ENCODE measurements at places on chromosomes 3 and 15.

DNA sequence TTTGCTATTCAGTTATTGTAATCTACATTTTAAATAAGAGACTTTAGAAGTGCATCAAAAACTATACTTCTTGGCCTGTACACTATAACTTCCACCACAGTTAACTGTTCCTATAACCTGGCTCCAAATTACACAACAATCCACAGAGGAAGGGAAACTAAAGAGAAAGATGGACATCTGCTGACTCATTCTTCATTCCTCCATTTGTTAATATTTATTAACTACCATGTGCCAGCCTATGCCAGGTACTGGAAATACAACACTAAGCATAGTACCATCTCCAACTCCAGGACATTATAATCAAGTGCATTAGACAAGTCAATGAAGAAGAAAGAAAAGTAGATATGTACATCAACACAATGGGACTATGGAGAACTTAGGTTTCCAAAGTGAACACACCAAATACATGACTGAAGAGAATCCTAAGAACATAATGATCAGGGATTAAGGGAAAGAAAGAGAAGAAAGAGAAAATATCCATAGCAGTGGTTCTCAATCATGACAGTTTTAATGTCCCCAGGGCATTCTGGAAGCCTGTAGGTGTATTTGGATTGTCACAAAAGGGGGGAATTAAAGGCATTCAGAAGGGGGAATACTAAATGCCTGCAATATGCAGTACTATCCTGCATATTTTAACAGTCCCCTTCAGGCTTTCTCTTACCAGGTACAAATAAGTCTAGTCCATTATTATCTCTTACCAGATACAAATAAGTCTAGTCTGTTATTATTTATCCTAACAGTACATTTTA is 8.9 kb downstream of the ICE2 start:
- DNase-seq = no peak

- DNase-seq = no peak
Observed at GRCh38 chr3:187781001-187781400, 35.7 kb upstream of the BCL6 start.

GRCh38 chr3:81989274-81989673 is 227.8 kb upstream of the GBE1 start:
- no peak for DNase-seq

DNA sequence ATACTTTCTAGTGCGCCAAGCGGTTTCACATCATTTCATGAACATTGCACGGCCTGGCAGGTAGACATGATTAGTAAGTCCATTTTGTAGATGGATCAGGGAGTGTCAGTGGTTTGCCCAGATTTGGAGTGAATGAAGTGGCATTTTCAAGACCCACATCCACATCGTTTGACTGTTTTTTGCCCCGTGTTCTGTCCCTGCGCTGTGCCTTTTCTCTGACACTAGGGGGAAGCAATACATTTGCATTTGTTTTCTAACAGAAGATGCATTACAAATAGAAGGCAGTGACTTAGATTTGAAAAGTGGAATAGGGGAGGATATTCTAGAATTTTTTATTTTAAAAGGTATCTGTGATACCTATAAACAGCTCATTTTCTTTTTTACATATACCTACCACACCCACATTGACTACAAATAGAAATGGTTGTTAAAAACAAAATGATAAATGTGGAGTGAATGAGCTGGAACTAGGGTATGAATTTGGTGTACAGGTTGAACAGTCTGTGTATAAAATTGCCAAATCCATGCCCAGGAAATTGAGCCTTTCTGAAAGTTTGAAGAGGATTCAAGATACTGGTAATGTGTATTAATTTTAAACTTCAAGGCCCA is 98.0 kb downstream of the USP13 start:
- no peak for DNase-seq

DNA sequence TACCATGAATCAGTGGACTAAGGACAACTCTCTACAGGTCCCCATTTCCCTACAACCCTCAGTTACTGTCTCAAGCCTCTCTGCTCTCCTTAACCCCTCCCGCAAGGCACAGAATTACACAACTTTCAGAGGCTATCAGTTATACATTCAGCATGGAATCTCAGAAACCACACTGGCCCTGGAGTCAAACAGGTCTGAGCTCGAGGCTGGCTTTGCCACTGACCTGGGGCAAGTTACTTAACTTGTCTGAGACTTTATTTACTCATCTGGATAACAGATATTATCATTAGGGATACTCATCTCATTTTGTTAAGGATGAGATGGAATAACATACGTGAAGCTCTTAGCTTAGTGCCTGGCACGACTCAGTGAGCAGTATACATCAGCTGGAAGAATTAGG is 95.2 kb downstream of the WDR76 start:
- DNase-seq = no peak

GRCh38 chr15:49288391-49288790 is 118.3 kb downstream of the GALK2 start:
- no peak for DNase-seq

GRCh38 chr15:74040109-74040850 is 42.1 kb downstream of the GOLGA6A start:
- no peak for DNase-seq

DNA sequence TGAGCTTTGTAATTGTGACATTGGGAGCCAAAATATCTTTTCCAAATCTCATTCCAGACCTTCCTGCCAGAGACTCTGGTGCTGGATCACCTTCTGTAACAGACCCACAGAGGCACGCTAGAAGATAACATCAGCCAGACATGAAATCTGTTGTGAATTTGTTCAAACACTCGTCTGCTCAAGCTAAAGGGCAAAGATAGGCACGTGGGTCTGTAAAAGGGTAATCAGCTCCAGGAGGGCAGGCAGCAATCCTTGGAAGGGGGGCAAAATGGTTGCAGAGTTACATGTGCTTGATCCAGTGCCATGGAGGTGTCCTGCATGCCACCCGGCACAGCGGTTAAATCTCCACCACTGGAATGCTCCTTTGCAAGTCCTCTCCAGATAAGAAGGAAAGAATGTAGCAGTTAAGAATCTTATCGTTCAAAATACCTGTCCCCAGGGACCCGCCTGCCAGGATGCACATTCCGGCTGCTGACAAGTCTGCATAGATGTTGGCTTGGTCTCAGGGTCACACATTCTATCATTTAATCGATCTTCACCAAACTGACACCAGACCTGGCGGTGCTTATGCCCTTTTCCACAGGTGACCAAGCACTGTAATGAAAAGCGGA is 74.8 kb downstream of the ADAMTS9 start:
- no peak for DNase-seq

GRCh38 chr3:71210257-71211007 is 373.1 kb downstream of the FOXP1 start:
- DNase-seq = no peak

DNA sequence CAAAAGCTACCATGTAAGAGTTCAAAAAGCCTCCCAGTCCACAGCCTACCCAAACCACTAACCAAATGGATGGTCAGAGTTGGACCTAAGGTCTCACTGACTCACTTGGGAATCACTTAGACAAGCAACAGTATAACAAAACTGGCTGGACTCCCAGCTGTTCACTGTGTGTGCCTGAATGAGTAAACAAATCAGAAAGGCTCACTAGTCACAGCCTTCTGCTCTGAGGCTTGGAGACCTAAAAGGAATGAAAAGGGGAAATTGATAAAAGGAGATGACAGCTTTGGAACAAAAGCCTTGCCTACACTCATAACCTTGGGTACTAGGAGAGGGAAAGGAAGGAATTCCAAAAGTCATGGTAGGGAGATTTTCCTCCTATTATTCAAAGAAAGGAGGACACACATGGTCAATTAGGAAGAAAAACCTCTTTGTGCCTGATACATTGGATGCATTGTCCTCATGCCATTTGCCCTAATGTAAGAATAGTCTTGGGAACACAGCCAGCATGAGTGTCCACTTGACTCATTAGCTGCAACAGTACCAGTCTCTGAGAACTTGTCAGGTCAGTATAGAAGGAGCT is 92.3 kb downstream of the FRMD5 start:
- peak; percentile 51 for DNase-seq

DNA sequence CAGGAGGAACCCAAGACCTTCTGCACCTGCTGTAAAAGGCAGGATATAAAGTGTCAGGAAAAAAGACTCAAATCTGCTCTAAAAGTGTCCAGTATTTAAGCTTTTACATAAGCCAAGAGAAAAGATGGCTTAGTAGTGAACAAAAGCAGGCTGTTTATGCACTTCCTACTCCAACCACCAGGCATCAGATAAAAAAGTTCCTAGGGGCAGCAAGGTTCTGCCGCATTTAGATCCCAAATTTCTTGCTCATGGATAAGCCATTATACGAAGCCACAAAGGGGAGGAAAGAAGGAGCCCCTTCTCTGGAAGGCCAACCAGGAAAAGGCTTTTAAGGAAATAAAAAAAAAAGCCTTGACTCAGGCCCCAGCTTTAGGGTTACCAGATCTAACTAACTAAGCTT is 10.6 kb upstream of the SLC9C1 start:
- no peak for DNase-seq

GRCh38 chr15:84914909-84915605 is 30.6 kb downstream of the SLC28A1 start:
- peak; percentile 91 for DNase-seq

DNA sequence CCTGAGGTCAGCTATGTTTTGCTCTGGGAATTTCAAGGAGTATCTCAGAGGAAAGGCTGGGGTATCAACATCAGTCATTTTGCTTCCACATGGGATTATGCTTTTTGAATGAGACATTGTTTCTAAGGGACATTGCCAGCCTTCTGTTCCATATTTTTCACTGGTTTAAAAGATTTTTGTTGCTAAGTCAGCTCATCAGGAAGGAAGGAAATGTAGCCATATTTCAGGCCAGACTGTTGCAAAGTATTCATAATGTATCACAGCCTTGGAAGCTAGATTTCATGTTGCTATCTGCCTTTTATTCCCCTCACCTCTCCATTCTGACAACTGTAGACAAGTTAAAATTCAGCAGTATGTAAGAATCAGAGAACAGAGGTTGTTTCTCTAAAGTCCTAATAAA is 61.0 kb upstream of the CHRM5 start:
- DNase-seq = no peak

GRCh38 chr3:49780080-49780974 is 6.0 kb downstream of the IP6K1 start:
- DNase-seq = no peak

DNA sequence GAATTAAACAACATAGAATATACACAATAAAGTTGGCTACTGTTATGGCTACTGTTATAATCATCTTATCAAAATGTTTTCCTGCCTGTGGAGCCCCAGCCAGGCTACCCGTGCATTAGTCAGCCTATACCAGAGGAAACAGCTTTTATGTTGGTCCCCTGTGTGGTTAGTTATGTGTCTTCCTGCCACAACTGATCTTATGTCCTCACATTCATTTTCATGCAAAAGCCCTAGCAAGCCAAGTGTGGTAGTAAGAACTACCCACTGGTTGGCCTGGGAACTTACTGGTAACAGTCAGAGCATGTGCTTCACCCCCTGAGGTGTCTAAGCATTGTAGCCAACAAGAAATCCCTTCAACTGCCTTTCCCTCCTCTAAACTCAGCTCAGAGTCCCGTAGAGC is 21.8 kb downstream of the MGLL start:
- no peak for DNase-seq

DNA sequence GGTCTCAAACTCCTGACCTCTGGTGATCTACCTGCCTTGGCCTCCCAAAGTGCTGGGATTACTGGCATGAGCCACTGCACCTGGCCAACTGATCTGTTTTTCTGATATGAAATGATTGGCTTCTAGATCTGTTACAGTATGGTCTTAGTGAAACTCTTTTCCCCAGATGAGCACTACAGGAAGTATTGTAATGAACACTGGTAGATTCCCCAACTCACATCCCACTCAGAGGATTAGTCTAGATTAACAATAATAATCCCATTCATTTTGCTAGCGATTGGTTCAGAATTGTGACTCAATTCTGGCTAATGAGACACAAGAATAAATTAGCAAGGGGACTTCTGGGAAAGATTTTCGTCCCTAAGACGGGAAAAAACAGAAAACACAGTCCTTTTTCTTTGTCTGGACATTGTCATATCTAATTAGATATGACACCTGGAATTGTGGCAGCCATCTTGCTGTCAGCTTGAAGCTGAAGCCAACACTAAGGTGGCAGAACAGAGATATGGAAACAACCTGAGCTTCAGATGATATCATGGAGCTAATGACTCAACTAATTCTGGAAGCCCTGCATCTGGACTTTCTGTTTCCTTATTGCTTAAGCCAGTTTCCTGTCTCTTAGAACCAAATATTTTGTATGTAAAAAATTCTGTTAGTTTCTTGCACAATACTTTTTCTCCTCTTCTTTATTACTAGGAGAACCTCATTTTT is 17.4 kb upstream of the NPTN start:
- DNase-seq = no peak

DNA sequence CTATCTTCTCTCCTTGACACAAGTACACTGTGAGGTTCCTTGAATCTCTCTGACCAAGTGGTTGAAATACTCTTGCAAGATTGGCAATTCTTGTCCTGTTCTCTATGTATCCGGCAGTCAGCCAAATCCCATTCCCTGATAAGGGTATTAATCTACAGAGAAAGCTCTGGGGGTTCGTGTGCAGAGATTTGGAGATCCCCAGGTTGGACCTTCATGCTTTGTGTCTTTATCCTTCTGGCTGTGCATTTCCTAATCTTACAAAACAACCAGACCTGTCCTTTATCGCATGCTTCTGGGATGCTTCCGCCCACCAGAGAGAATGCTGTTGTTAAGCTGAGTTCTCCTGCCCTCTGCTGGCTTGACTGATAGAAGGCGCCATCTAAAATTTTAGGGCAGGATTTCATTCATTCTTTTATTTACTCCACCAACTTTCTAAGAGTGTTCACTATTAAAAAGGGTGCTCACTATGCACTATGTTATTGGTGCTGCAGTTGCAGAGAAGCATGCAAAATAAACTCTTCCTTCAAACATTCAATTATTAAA is 8.6 kb upstream of the SST start:
- peak; percentile 43 for DNase-seq

DNA sequence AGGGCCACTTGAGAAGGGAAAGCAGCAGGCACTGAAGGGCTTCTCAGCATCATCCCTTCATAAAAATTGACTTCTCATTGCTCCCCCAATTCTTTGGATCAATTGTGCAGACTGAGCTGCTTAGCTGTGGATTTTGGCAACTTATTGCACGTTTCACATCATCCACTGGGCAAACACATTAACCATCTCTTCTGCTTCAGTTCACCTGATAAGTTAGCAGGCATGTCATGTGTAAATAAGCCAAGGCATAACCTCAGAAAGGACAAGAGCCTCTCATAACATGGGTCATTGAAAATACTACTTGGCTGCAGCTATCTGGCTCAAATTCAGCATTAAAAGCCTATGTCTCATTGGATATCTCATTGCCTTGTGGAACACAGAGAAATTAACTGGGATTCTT is 366.5 kb downstream of the LRRC3B start:
- no peak for DNase-seq

GRCh38 chr3:123406598-123406997 is 42.3 kb downstream of the ADCY5 start:
- no peak for DNase-seq

GRCh38 chr3:5731100-5731499 is 543.6 kb downstream of the EDEM1 start:
- DNase-seq = no peak

GRCh38 chr3:185371306-185372074 is 8.6 kb downstream of the MAP3K13 start:
- no peak for DNase-seq

Data from RWPE1 (cell line).